Islet precursor cell (in vitro differentiated cells): ENCODE measurements at places on chromosomes 1 and 21.

DNA sequence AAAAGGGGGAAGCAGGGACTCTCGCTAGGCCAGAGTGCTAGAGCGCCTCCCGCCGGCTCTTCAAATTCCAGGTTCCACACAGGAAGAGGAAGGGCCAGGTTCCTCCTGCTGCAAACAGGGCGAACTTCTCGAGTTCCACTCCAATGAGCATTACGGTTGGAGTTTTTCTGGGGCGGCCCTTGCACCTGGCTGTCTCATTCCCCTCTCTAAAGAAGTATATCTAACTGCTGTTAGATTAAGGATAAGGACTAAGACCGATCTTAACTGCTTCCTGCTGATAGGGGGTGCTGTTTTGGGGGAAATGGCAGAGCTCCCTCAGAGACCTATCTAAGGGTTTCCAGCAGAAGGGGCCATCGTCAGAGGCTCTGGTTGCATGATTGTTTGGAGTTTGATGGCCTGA, 138.0 kb downstream of the RABGAP1L start:
- DNase-seq: no peak

- DNase-seq: no peak
Measured at GRCh38 chr1:236657398-236657797, 28.9 kb upstream of the ACTN2 start.

- no peak for DNase-seq
Measured at GRCh38 chr1:63618011-63618410, 24.8 kb downstream of the PGM1 start.

DNA sequence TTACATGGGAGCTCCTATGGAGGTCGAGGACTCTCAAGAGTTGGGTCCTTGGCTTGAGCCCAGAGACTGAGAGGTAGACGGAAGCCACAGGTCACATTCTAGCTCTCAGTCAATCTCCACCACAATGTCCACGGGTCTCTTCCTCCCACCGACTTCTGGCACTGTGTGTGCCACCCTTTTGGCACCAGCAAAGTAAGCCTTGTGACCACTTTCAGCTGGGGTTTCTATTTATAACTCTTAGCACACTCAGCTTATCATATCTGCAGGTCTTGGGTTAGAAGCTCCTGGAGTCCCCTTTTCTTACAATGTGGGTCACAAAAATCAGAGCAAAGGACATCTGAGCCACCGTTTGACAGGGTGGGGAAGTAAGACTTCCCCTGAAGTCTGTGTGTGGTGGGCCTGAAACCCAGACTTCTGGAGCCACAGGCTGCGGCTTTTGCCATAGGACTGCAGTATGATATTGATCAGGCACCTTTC, 28.3 kb downstream of the NCMAP start:
- no peak for DNase-seq

DNA sequence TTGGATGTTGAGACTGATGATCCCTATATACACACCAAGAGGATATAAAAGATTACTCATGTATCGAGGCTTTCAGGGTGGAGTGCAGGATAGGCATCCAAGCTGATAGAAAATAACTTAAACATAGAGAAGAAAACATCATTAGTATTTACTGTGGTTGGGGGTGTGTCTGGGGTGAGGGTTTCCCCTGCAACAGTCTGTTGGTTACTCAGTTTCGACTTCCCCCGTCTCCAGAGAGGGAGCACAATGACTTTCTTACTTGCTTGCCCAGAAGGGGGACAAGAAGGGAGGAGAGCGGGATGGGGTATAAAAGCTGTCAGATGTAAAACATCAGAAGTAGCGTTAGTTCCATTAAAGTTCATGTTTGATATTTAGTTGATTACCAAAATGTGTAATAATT, 717.4 kb upstream of the ZP4 start:
- DNase-seq: no peak

DNA sequence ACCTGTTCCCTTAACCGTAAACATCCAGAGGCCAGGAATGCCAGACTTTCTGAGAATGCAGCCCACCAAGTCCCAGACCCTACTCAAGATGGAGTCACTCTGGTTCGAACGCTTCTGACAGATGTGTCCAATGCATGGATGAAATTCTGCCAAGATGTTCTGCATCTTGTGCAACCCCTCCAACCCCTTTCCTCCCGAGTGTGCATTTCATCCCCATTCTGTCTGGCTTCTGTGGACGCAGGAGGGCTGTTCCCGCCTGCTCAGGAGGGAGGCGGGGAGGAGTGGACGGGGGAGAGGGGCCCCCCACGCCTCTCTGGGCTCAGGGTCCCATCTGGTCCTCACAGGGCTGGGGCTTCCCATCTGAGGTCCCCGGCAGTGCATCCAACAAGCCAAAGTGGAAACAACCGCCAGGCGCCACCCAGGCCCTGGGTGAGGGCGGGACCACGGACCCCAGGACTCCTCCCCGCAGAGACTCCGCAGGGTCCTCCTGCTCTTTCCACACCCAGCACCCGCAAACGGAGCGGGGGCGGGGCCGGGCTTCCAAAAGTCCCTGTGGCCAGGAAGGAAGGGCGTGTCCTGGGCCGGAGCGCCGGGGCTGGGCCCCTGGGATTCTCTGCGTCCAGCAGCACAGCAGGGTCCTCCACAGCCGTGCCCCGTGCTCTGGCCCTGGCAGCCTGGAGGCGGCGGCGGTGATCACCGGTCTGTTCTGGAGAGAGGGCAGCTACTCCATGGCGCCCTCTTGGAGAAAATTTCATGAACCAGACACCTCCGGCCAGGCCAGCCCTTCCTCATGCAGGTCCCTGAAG, 27.8 kb upstream of the SUMO3 start:
- peak; percentile 94 for DNase-seq

- no peak for DNase-seq
Measured at GRCh38 chr1:93076268-93076667, 2.8 kb upstream of the MTF2 start.

GRCh38 chr21:41508415-41509144, 622 bp upstream of the TMPRSS2 start:
- no peak for DNase-seq

DNA sequence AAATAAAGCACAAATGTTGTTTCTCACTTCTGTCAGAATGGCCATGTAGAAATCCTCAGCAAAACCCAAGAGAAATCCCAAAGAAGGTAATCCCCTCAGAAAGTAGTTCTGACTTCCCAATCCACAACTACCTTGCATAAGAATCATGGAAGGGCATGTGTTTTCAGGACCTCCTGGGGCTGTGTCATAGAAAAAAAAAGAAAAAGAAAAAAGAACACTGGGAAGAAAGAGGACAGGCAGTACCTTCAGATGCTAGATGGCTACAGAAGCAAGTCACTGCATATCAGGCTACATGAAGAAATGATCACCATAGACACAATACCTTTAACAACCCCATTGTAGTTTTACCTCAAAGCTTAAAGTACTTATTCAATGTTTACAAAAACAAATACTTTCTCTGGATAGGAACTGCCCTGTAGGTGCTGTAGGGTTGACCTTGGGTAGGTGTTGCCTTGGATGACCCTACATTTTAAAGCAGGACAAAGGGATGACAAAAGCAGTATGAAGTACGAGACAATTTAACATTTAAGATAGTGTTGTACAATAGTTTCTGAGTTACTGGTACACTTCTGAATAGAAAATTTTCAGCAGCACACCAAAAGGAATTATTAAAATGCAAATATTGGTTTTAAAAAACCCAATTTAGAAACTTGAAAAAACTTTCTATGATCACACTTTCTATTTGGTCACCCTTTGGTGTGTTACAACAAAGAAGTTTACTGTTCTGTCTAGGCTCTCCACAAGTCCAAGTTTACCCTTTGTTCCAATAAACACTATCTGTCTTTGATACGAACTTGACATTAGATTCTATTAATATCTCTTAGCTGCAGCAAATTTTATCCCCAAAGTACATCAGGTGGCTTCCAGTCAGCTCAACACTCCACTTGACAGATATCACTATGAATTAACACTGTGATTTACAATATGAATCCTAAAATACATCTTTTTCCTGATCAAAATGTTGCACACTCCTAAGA, 5.0 kb downstream of the TRIT1 start:
- DNase-seq: peak; percentile 7

GRCh38 chr1:109149874-109150601, 36.1 kb downstream of the ELAPOR1 start:
- peak; percentile 59 for DNase-seq

- DNase-seq: no peak
Measured at GRCh38 chr1:114725230-114725629, 8.7 kb upstream of the NRAS start.

- peak; percentile 99 for DNase-seq
Measured at GRCh38 chr1:201714542-201715329, 114.2 kb upstream of the IPO9 start.

- DNase-seq: no peak
Measured at GRCh38 chr1:60904099-60904851, 178.1 kb upstream of the NFIA start.

- DNase-seq: no peak
Measured at GRCh38 chr21:42537106-42537742, 23.6 kb downstream of the SLC37A1 start.

DNA sequence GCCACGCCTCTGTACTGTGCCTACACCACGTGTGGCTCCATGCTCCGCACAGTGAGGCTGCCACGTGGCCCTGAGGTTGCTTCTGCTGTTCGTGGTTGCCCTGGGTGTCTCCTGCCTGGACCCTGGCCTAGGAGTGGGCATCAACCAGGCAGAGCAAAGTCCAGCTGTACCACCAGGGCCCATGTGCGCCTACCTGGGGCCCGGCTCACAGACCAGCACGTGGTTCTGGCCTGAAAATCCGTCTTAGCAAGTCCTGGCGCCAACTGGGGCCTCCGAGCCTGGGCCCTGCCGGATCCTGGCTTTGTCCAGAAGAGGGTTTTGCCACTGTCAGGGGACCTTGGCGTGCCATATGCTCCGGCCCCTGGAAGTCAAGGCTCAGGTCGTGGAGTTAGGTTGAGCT, 107.1 kb upstream of the TTC34 start:
- DNase-seq: no peak

GRCh38 chr1:43622471-43622870, 27.5 kb upstream of the KDM4A start:
- no peak for DNase-seq

DNA sequence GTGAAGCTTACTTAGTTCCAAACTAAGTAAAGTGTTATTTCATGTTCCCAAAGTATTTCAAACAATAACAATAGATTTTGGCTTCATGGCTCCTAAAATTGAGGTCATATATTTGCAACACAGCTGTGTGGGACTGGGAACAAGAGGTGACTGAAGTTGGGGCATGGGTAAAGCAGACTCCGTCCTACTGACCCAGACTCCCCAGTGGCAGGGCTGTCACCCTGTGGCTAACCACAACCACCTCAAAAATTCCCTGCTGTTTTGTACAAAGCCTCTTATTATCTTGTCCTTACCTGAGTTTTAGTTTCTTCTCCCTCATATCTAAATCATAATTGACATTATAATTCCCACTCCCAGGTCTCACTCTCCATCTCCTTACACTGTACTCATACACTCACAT, 117.6 kb downstream of the PTGER3 start:
- DNase-seq: no peak

- DNase-seq: peak; percentile 46
Measured at GRCh38 chr1:10613340-10613739, 138.6 kb downstream of the PEX14 start.

- DNase-seq: peak; percentile 96
Measured at GRCh38 chr1:3530926-3531818, 76.7 kb downstream of the ARHGEF16 start.

GRCh38 chr1:37650173-37650572, 15.5 kb upstream of the RSPO1 start:
- no peak for DNase-seq

- DNase-seq: no peak
Measured at GRCh38 chr21:34715985-34716596, 47.3 kb downstream of the CLIC6 start.

- DNase-seq: no peak
Measured at GRCh38 chr1:211648980-211649934, 26.2 kb downstream of the NEK2 start.

DNA sequence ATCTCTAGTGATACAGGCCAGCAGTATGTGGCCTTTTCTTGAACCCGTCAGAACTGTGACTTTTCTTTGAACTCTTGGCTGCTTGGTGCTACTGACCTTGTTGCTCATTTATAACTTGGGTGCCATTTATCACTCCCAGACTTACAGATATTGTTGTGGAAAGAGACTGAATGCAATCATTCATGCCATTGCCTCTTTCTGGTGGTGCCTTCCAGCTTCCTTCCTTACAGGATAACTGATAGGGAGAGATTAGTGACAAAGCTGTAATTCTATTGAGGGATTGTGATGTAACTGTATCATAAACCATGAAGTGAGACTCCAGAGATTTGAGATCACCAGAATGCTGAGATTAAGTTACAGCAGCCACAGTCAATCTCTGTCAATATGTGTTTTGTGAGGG, 256.5 kb downstream of the USP25 start:
- no peak for DNase-seq

GRCh38 chr1:42744148-42744413, 4.0 kb upstream of the CLDN19 start:
- DNase-seq: no peak

- DNase-seq: no peak
Measured at GRCh38 chr1:117759535-117759934, 153.7 kb downstream of the TENT5C start.

- peak; percentile 95 for DNase-seq
Measured at GRCh38 chr1:67561704-67562113, 123.3 kb upstream of the GADD45A start.

GRCh38 chr1:161069731-161070270, at the start of gene ARHGAP30:
Gene ARHGAP30 (minus strand): TSS chr1:161069891. CDS start chr1:161069624, 267 bp downstream.
- DNase-seq: no peak

DNA sequence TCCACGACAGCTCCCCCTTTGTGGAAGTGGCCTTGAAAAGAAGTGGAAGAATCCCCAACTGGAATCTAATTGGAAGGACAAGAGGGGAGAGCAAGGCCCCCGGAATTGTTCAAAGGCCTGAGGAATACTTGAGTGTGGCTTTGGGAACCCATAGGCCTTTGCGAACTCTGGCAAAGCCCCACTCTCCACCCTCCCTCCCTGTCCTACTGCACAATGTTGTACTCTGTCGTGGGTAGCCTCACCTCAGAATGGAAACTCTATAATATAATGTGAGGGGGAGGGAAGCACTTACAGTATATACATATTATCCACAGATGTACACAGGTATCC, 28.5 kb downstream of the PLPP3 start:
- DNase-seq: no peak

DNA sequence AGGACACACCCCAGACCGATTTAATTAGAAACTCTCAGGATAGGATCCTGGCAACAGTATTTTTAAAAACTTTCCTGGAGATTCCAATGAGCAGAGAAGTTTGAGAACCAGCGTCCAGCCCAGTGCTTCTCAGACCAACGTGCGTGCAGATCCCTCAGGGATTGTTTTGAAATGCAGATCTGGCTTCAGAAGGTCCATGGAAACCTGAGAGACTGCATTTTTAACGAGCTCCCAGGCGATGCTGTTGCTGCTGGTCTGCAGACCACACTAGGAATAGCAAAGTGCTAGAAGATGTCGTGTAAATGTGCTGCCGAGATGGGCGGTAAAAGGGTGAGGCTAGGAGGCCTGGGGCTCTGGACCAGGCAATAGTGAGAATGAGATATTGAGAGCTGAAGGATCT, 18.4 kb upstream of the CASQ1 start:
- DNase-seq: peak; percentile 72

- DNase-seq: no peak
Measured at GRCh38 chr1:227654431-227654830, 80.7 kb downstream of the JMJD4 start.

GRCh38 chr1:83670909-83671565, 327.9 kb downstream of the TTLL7 start:
- no peak for DNase-seq
